ENCODE measurements at places on chromosomes 7 and 10.

DNA sequence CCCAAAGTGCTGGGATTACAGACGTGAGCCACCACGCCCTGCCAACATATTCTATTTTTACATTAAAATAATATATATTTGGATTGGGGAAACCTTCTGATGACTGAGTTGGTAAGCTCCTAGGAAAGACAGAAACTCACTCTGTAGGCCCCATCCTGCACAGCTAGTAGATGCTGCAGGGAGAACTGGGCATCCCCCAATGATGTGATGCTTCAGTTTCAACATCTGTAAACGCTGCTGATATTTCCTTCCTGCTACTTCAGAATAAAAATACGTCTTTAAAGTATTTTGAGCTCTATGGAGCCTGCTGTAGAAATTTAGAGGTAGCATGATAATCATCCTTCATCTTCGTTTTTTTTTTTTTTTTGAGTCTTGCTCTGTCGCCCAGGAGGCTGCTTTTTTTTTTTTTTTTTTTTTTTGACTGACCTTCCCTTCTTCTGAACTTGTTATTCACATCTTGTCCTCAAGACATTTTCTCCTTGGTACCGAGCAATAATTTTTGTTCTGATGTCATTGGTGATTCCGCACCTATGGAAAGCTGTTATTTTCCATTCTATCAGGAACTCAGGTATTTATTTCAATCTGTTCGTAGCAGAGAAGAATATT is 21.8 kb upstream of the INPP5F start:
- DNase-seq = no peak

DNA sequence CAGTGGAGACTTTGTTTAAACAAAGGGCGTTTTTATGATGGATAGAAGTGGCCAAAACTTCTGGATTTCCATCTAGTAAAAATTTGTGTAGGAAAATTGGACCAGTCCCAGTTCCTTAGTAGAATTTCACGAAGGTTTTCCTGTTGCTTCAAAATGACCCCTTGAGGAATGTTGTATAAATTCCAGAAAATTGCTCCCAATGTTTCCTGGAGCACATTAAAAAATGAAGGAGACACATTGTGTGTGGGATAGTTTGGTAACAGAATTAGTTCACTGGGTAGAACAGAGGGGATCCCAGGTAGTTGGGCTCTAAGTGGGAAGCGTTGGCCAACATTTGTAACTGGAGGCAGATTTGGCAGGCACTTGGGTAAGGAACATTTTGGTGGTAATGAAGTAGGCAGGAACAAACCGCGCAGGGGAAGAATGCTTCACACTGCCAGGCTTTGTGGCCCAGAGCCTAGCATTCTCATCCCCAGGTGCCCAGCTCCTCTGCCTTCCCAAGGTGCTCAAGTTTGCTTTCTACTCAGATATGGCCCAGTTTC is 758.6 kb downstream of the AUTS2 start:
- DNase-seq = no peak

DNA sequence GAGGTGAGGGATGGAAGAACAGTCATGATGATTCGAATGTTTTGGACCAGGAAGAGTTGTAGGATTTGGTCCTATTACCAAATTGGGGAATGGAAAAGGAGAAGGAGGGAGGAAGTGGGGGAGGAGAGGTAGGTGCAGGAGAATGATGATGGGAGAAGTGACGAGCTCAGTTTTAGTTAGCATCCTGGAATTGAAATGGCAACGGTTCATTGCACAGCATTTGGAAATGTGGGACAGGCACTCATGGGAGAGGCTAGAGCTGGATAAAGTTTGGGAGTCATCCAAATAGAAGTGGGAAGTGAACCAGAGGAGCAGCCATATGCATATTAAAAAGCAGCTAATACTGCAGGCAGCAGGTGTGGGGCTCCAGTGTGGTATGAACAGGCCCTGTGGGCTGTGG is 253.6 kb downstream of the SORCS3 start:
- DNase-seq = no peak

GRCh38 chr10:60167050-60167449 is 222.6 kb downstream of the ANK3 start:
- DNase-seq = no peak

- no peak for DNase-seq
Measured at GRCh38 chr7:99133766-99134564, 9.9 kb downstream of the SMURF1 start.

GRCh38 chr7:124196519-124196918 is 163.7 kb upstream of the TMEM229A start:
- DNase-seq = no peak

- DNase-seq = no peak
Measured at GRCh38 chr7:584122-584465, 64.4 kb upstream of the PDGFA start.

- DNase-seq = no peak
Measured at GRCh38 chr10:77625379-77625778, 12.2 kb downstream of the KCNMA1 start.

GRCh38 chr10:132054564-132054963 is 11.2 kb upstream of the JAKMIP3 start:
- no peak for DNase-seq

DNA sequence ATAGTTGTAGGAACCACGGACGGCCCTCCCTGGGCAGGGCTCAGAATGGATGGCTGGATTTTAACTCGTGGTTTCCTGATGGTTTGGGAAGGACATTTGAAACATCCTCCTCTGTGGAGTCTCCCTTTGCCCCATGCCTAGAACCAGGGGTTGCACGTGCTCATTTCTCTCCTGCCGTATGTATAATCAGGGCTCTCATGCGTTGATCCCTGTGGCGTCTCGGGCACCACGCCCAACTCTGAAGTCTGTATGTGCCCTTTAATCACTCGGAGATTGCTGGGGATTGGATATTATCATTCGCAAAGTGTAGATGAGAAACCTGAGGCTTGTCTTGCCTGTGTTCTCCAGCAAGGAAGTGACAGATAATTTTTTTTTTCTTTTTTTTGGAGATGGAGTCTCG is 257.1 kb downstream of the CAMK1D start:
- DNase-seq = no peak

Measured in HTR-8/SVneo (cell line).